ENCODE measurements at places on chromosomes 16 and 17.

DNA sequence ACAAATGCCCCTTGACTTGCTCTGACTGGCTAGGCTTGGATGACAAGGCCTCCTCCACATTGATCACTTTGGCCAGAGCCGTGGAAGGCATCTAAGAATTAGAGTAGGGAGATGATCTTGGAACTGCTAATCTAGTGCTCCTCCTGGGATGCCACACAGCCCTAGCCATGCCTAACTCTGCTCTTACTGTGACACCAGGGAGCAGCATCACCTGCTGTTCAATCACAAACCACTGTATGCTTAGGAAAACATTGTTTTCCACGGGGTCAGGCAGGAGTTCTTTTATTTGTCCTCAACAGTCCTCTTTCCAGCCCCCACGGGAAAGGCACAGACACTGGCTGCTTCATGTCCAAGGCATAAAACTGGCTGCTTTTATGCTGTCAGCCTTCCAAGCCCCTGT is 46.3 kb downstream of the C16orf78 start:
- no peak for DNase-seq

DNA sequence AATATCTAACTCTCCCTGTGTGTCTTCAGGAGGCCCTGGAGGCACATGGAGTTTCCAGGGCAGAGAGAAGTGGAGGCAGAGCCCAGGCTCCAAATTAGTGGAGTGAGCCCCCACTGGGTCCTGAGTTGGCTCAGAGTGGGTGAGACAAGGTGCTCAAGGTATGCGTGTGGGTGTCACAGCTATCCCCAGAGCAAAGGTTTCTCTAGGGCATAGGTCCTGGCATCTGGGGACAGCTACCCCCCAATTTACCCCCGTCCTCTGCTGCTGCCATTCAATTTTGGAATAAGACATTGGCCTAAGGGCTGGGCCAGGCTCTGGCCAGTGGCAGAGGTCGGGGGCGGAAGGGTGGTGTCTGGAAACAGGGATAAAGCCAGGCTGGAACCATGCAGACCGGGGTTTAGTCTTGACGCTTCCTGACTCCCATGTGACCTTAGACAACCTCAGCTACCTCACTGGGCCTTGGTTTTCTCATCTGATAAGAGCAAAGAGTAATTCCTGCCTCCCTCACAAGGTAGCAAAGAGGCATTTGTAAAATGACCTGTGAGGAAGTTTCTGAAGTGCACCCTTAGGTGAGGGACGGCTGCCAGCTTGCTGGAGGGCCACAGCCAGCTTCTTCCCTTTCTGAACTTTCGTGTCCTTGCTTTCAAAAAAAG is 78.2 kb upstream of the TMEM97 start:
- DNase-seq: no peak

GRCh38 chr17:66260275-66260674 is 31.1 kb upstream of the APOH start:
- no peak for DNase-seq

DNA sequence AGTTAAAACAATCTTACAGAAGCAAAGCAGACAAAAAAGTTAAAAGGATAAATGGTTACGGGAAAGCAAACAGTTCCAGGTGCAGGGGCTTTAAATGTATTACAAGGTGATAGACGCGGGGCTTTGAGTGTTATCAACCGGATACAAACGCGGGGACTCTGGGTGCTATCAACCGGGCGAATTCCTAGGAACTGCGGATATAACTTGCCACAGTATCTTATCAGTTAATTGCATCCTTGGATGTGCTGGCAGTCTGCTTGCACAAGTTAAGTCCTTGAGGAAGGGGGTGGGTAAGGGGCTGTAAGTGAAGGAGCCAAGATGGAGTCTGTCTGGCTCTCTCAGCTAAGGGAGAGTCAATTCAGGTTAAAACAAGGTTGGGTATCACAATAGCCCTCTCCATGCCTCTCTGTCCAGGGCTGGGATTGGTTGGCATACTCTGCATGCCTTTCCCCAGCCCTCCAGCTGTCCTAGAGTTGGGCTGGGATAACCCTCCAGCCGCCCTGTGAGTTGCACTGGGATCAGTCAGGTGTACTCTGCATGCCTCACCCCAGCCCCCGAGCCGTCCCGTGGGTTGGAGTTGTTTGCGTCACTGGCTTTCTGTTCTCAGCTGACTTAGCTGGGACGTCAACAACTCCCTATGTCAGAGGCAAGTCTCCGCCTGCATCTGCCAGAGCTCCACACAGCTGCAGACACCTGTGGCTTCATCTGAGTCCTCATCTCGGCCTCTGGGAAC is 40.9 kb downstream of the TMEM235 start:
- DNase-seq: peak; percentile 68

- DNase-seq: peak; percentile 38
Measured at GRCh38 chr16:25108054-25108453, 3.5 kb upstream of the LCMT1 start.

DNA sequence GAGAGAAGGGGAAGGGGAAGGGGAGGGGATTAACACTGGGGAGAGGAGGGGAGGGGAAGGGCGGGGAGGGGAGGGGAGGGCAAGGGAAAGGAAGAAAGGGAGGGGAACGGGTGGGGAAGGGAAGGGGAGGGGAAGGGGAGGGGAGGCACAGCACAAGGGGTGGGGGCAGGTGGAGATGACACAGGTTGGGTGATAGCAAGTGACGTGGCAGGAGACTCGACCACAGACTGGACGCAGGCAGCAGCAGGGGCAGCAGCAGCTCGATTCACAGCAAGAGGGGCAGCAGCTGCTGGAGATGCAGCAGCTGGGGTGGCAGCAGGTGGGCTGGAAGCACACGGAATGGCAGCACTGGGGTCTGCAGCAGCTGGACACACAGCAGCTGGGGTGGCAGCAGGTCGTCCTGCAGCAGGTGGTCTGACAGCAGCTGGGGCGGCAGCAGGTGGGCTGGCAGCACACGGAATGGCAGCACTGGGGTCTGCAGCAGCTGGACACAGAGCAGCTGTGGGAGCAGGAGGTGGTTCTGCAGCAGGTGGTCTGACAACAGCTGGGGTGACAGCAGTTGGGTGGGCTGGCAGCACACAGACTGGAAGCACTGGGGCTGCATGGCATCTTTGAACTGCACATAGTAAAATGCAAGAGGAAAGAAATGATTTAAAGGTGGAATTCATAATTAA is at the start of gene KRTAP4-16:
KRTAP4-16 (minus strand) TSS at position 624 of the 674 bp plus-strand sequence; CDS start at position 624, 0 bp downstream.
- DNase-seq: no peak

DNA sequence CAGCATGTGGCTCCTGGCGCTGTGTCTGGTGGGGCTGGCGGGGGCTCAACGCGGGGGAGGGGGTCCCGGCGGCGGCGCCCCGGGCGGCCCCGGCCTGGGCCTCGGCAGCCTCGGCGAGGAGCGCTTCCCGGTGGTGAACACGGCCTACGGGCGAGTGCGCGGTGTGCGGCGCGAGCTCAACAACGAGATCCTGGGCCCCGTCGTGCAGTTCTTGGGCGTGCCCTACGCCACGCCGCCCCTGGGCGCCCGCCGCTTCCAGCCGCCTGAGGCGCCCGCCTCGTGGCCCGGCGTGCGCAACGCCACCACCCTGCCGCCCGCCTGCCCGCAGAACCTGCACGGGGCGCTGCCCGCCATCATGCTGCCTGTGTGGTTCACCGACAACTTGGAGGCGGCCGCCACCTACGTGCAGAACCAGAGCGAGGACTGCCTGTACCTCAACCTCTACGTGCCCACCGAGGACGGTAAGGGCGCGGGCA is 645 bp downstream of the NLGN2 start:
- peak; percentile 30 for DNase-seq

DNA sequence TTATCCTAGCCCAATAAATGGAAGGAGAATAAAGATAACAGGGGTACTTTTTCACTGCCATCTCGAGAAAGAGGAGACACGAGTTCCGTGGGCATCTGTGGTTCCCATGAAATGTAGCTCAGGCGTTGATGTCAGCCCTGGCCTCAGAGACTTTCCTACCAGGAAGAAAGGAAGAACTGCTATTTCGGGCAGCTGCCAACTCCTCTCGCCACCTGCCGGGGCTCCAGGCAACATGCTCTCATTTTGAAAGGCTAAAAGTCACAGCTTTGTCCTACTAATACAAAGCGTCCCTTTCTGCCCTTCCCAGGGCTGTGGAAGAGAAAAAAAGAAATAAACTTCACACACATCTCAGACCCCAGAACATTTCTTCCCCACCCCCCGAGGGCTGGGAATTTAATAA is 65.8 kb downstream of the DHRS7C start:
- no peak for DNase-seq

GRCh38 chr16:59459806-59460205 is 725.7 kb upstream of the GOT2 start:
- DNase-seq: no peak
